ENCODE measurements at places on chromosomes 3 and 15.

GRCh38 chr3:196397941-196398340 is 34.3 kb downstream of the UBXN7 start:
- no peak for DNase-seq

DNA sequence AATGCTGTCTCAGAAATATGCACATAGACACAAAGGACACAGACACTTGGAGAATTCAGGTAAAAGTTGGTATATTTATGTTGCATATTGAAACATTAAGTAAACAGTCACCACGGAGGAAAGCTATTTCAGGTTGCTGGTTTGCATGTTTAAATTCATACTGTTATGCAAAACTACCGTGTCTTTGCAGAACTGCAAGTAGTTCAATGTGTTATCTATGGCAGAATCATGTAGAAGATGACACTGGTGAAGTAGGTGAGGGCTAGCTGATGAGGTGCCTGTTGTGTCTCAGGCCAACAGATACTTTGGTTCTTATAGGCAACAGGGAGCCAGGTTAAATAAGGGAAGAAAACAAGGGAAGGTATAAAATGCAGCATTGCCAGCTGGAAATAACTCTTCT is 511.3 kb downstream of the DIPK2A start:
- DNase-seq, result no peak

DNA sequence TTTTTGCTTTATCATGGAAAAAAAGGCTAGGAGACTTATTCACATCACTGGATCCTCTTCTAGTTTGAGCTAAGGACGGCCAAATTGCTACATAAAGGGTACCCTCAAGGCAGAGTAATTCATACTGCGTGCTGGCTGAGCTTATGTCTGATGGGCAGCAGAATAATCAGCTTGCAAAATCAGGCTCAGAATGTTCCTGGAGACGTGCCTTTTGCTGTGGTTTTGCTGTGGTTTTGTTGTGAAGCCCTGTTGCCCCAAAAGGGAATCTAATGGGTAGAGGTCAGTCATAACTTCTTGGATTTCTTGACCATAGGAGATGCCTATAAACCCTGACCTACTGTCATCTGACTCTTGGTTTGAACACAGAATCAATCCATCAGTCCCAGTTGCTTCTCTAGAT is 189.9 kb downstream of the SOX2 start:
- no peak for DNase-seq

GRCh38 chr15:23467110-23467600 is 20.1 kb upstream of the GOLGA6L2 start:
- peak; percentile 28 for DNase-seq

DNA sequence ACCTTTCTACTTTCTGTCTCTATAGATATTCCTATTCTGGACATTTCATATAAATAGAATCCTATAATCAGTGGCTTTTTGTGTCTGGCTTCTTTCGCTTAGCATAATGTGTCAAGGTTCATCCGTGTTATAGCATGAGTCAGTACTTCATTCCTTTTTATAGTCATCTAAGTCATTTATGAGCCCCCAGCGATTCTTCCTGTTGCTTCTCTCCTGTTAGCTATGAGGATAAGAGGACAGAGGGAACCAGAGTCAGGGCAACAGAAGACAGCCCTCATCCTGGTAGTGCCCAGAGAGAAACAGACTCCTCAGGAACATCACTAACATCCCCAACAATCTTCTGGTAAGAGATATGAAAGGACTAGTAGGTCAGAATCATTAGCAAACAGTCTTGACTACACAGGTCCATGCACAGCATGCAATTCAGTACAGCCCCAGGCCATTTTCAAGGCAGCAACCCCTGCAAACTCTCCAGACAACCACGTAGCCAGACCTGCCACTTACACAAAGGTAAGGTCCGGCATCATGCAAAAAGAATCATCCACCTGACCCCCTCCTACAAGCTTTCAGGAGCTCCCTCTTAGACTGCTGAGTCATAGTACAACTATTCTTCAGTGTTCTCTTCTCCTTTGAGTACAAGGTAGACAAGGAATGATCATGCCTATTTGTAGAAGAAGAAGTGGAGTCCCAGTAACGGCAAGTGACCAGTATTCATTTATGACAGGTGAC is 91.5 kb downstream of the MYLK start:
- DNase-seq, result no peak

DNA sequence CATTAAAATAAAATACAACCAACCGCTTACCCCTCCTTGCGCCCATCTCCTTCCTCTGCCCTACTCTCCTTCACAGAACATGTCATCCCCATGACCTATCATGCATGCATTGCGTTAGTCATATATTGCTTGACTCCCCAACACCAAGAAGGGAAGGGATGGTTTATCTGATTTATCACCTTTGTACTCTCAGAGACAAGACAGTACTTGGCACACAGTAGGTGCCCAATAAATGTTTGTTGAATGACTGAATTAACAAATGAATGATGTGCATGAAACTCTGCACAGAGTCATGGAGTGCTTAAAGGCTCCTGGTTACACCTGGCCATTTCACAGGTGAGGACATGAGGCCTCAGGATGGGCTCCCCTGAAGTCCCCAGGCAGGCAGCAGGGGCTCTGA is 59.7 kb downstream of the IQSEC1 start:
- no peak for DNase-seq
